Hepatic stellate cell (primary cell): ENCODE measurements at places on chromosomes 4 and X.

DNA sequence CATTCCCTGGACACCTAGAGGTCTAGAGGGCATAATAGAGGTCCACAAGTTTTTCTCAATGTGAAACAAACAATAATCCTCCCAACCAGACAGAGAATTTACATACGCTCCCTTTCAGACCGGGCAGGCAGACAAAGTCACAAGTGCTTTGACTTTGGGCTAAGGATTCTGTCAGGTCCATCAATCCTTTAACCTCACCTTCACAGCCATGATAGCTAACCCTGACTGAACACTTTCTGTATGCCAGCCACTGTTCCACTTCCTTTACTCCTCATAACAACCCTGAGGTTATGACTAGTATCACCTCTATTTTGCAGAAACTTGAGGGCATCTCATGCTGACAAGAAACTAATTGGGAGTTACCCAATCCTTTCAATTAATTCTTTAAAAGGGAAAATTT, 118.8 kb upstream of the AFF2 start:
- DNase-seq, result no peak

DNA sequence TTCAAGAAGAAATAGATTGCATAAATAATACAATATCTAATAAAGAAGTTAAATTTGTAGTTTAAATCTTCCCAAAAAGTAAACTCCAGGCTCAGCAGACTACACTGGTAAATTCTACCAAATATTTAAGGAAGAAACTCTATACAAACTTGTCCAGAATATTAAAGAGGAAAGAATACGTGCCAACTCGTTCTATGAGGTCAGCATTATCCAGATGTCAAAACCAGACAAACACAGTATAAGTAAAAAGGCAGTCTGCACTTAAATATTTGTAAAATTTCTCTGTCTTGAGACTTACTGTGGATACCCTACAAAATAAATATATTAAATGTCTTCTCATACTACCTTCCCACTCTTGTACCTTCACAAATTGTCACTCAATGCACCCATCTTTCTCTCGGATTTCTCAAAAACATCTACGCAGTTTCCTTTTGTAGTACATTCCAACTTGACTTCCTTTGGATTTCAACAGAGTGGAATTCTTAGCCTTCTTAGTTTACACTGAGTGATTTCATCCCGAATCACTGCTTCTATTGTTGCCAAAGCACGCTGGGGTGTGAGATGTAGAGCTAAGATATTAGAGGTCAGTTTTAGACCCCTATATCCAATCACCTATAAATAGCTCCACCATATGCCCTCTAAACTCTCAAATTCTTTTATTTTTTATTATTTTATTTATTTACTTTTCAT, 71.6 kb upstream of the MAB21L2 start:
- peak; percentile 9 for DNase-seq

GRCh38 chr4:103895876-103896465, 176.2 kb upstream of the TACR3 start:
- DNase-seq, result no peak

- no peak for DNase-seq
Measured at GRCh38 chr4:79022529-79022928, 83.3 kb upstream of the PAQR3 start.

GRCh38 chrX:82127228-82128123, 925.6 kb downstream of the SH3BGRL start:
- no peak for DNase-seq

DNA sequence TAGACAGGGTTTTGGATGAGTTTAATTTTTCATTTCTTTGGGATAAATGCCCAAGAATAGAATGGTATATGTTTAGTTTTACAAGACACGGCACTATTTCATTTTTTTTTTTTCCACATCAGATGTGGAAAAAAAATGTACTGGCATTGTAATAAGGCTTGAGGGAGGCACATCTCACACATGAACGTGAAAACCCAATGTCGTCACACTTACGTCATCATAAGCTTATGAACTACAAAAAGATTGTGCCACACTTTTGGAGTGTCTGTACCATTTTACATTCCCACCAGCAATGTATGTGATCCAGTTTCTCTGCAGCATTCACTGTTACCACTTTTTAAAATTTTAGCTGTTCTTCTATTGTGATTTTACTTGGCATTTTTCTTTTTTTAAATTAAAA, 74.2 kb downstream of the TAF1 start:
- no peak for DNase-seq

GRCh38 chr4:154623436-154623835, 11.0 kb upstream of the FGG start:
- DNase-seq, result no peak

- DNase-seq, result no peak
Measured at GRCh38 chr4:106362086-106362825, 6.3 kb downstream of the GIMD1 start.

- DNase-seq, result peak; percentile 59
Measured at GRCh38 chr4:173522951-173523395, 7.1 kb downstream of the HAND2 start.

GRCh38 chr4:120857312-120857711, 65.2 kb downstream of the PRDM5 start:
- no peak for DNase-seq

DNA sequence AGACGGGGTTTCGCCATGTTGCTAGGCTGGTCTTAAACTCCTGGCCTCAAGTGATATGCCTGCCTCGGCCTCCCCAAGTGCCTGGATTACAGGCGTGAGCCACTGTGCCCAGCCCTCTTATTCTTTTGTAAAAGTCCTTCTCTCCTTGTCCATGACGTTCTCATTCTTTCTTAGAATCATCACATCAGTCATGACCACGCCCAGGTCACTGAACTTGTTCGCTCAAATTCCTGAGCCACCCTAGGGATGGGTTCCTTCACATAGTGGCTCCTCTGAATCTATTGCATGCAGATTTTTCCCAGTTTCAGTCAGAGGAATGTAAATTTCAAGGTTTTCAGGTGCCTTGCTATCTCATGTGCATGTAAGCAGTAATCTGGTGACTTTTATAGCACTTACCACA, 15.7 kb downstream of the JADE1 start:
- no peak for DNase-seq

DNA sequence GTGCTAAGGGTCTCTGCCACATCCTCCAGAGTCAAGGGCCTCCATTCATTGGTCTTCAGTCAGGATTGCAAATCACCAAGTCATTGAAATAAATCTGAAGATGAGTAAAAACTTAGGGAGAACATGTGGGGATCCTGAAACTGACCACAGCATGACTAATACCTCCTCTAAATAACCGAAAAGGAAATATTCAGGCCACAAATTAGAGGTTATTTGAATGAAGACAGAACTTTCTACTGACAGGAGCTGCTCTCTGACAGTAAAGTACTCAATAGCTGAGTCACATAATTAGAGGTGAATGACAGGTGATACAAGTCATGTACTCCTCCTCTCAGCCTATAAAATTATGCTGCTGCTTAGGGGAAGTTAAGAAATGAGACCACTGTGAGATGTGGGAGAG, 240.2 kb upstream of the F9 start:
- DNase-seq, result no peak

DNA sequence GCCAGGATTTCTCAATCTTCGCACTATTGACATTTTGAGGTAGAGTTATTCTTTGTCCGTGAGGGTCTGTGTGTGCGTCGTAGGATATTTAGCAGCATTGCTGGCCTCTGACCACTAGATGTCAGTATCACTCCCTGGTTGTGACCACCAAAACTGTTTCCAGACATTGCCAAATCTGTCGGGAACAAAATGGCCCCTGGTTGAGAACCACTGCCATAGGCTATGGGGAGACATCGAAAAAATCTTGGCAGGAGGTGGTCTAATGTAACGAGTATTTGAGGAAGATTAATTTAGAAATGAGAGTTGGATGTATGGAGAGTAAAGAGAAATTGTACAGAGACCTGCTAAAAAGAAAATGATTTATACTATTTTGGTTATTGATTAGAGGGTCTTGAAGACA, 108.4 kb downstream of the DOCK11 start:
- DNase-seq, result peak; percentile 23

DNA sequence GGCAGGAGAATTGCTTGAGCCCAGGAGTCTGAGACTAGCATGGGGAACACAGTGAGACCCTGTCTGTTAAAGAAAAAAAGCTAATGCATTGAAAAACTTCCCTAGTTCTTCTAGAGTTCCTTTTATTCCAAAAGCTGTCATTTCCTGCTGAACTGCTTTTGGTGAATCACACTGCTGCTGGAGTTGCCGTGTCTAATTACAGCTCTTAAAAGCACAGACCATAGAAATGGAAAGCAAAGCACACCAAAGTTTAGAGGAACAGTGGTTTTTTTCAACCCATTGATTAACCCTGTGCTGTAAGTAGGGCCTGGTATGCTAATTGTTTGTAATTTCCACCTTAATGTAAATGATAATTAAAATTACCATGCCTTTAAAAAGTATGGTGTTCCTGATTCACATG, 52.4 kb downstream of the SEPTIN11 start:
- no peak for DNase-seq

- no peak for DNase-seq
Measured at GRCh38 chrX:51853251-51853650, 40.2 kb upstream of the MAGED1 start.

- no peak for DNase-seq
Measured at GRCh38 chr4:93368968-93369367, 459.6 kb upstream of the ATOH1 start.

DNA sequence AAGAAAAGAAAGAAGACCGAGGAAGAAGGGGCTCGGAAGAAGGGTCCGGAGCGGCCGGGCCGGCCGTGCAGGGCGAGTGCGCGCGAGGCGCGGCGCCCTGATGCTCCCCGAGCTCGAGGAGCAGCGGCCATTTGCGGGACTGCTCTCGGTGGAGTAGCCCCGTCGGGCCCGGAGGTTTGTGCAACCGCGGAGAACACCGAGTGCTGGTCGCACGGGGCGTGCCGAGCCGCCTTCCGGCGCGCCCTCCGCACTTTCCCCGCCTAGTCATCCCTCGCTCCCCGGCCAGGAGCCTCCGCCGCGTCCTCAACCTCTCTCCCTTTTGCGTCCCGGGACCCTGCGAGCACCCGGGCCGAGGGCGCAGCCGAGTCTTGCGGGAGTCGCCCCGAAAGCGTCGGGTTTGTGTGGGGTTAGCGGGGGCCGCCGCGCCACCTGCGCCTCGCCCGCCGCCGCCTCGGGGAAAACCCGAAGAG, 127.4 kb downstream of the LAS1L start:
- DNase-seq, result no peak

- DNase-seq, result peak; percentile 21
Measured at GRCh38 chrX:136028383-136028984, 43.2 kb downstream of the SLC9A6 start.

GRCh38 chr4:53605783-53606182, 14.5 kb upstream of the LNX1 start:
- DNase-seq, result no peak

DNA sequence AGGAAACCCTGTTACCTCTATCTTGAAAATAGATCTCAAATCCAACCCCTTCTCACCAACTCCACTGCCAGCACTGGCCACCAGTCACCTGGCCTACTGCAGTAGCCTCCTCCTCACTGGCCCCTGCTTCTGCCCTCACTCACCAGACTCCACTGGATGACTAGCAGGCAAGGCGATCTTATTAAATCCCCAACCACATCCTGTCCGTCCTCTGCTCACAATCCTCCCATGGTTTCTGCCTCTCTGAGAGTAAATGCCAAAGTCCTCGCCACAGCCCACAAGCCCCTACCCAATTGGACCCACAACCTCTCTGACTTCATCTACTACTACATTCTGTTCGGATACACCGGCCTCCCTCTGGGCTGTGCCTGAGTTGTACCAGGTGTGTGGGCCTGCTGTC, 5.4 kb upstream of the PIM2 start:
- DNase-seq, result no peak

DNA sequence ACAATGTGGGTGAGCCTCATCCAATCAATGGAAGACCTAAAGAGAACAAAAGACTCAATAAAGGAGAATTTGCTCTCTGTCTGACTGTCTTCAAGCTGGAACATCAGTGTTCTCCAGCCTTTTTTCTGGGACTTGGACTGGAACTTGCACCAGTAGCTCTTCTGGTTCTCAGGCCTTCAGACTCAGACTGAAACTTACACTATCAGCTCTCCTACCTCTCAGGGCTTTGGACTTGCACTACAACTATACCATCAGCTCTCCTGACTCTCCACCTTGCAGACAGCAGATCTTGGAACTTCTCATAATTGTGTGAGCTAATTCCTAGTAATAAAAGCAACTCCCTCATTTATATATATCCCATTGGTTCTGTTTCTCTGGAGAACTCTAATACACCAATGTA, 185.9 kb downstream of the SMIM20 start:
- DNase-seq, result no peak

- DNase-seq, result no peak
Measured at GRCh38 chr4:183563874-183564273, 59.0 kb downstream of the ING2 start.

DNA sequence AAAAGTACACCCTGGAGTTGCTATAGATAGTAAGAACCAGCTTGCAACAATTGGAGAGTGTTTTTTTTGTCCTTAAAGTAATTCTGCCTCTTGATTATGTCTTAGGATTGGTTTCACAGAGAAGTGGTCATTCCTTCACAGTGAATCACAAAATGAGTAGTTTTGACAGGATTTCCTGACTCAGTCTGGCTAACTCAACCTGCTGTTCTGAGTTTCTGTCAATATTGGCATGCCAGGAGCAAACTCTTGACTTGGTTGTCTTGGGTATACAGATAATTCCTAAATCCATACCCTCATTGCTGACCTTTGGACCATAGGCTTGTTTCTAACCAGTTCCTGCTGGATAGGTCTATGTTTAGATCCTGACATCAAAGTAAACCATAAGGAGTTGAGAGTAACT, 9.4 kb downstream of the FHIP1A start:
- DNase-seq, result no peak

DNA sequence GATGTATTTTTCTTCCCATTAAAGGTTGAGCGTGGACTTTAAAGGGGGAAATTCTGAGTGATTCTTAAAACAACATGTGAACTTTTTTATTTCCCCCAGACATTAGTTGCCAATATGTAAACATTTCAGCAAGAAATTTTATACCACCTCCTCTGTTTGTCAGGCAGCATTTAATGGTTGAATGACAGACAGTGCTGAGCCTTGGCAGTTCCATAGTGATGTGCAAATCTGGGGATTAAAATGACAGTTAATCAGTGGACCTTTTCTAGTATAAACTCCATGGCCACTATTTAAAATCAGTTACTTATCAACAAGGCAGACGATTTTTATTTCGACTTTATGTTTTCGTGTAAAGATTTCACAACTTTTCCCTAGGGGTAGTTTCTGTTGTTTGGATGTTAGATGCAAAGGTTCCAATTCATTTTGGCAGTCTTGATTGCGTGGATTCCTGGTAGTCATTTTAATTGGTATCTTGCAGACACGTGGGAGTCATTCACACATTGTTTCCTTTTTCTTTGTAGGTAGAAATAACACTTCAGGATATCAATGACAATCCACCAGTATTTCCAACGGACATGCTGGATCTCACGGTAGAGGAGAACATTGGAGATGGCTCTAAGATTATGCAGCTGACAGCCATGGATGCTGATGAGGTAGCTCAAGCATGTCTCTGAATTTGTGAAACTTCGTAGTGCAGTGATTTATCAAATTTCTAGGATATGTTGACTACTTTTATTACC, 83.7 kb downstream of the FAT4 start:
- no peak for DNase-seq

- no peak for DNase-seq
Measured at GRCh38 chr4:67198727-67199126, 346.6 kb downstream of the CENPC start.
